ENCODE measurements at places on chromosomes 7 and 10.

DNA sequence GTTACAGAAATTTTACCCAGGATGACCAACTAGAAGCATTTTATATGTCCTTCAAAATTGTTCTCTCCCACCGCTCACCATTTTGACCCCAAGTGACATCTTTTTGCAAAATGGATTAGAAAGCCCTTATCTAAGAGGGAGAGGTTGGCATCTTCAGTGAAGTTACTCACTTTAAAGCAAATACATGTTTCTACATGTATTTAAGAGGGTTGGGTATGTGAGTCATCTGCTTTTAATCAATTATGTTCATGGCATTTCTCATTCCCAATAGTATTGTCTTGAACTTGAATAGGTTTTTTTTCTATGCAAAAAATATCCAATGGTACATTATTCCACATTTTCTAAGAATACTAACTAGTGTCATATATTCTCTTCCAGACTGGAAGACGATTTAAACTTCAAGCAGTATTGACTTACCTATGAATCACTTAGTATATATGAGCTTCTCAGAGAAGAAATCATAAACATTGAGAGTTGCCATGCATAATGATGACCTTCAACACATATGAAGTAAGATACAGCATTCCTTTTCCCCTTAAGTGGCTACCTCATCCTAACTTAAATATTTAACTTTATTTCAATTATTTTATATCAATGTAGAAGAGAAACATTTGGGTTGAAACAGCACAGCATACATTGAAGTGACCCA is 132.8 kb downstream of the POLR1F start:
- DNase-seq = no peak

GRCh38 chr7:24436131-24436920 is 136.9 kb upstream of the PALS2 start:
- no peak for DNase-seq

- DNase-seq = no peak
Observed at GRCh38 chr10:132178672-132179545, 7.8 kb upstream of the DPYSL4 start.

- DNase-seq = no peak
Observed at GRCh38 chr7:1654738-1655475, 15.2 kb upstream of the ELFN1 start.

GRCh38 chr7:37833107-37833817 is 15.1 kb upstream of the NME8 start:
- DNase-seq = peak; percentile 74

- DNase-seq = no peak
Observed at GRCh38 chr7:85262891-85263290, 76.0 kb upstream of the SEMA3D start.

GRCh38 chr10:3750006-3750816 is 34.8 kb downstream of the KLF6 start:
- DNase-seq = no peak

- DNase-seq = no peak
Observed at GRCh38 chr10:130956251-130956650, 355.3 kb downstream of the TCERG1L start.

DNA sequence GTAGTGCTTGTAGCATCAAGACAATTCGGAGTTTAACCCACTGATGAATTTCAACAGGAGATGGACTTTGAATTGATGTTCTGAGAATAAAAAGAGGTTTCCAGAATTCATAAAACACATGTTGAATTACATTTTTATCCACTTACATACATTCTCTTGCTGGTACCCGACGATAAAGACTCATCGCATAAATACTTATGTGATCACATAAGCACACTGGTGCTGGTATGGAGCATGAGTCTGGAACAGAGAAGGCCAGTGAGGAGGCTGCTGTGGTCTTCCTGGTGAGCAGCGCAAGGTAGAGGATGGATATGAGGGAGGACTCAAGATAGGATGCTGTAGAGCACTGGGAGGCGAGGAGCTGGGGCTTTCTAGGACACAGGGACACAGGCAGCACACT is 109.0 kb downstream of the RNF216 start:
- DNase-seq = no peak

GRCh38 chr10:51121861-51122260 is 47.6 kb downstream of the PRKG1 start:
- DNase-seq = no peak

DNA sequence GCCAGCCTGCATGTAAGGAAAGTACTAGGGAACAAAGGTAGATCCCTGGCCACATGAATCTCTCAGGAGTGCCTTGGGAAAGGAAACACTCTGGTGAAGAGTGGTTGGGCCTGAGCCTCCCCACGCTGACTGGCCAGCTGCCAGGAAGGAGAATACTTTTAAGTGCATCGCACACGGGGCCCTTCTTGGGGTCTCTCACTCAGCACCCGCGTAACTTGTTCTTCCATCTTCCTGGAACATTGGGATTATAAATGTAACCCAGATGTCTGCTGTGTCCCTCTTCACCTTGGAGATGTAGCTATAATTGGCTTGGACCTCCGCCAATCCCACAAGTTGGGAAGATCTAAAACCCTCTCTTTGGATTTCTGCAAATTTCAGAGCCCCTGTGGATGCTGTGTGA is 4.4 kb upstream of the GLI3 start:
- DNase-seq = no peak

Data from hematopoietic multipotent progenitor cell treated with erythropoietin and hydrocortisone succinate and interleukin-3 and kit ligand, for 17 days (in vitro differentiated cells).